ENCODE measurements at places on chromosomes 3 and 15. TPM values are rescaled to one million over a fixed set of nuclear protein-coding genes. Genes with fewer than 3 reads are reported as not detected.

COL6A6 gene
- 0.49 TPM for total RNA-seq

GOLGA8R gene
- total RNA-seq = 0.49 TPM

TTLL13 gene
- total RNA-seq = under 0.01 TPM

LAMB2 gene
- total RNA-seq = 56.3 TPM

IGDCC3 gene
- total RNA-seq = 9.8 TPM

MYO5A gene
- total RNA-seq = 126 TPM

MBNL1 gene
- 32.9 TPM for total RNA-seq

TPRG1 gene
- 0.74 TPM for total RNA-seq

MORC1 gene
- under 0.01 TPM for total RNA-seq

GAP43 gene
- total RNA-seq = 188 TPM

RAB6B gene
- total RNA-seq = 88.3 TPM

HESX1 gene
- total RNA-seq = 0.25 TPM

CMTM6 gene
- 13.5 TPM for total RNA-seq

FBN1 gene
- total RNA-seq = 20.9 TPM

PLCB2 gene
- 3.0 TPM for total RNA-seq

ERICH6 gene
- 0.25 TPM for total RNA-seq

CNTN6 gene
- total RNA-seq = 10.8 TPM

GPR149 gene
- total RNA-seq = 1.7 TPM

SLC2A2 gene
- total RNA-seq = not detected

PLIN1 gene
- total RNA-seq = under 0.01 TPM

MESD gene
- total RNA-seq = 10.3 TPM

TIPIN gene
- 15.2 TPM for total RNA-seq

RASGRP1 gene
- total RNA-seq = 12.5 TPM

CILP gene
- 0.25 TPM for total RNA-seq

GNAT1 gene
- not detected for total RNA-seq

INSYN1 gene
- 24.1 TPM for total RNA-seq

C3orf70 gene
- 27.5 TPM for total RNA-seq

COX17 gene
- 12.3 TPM for total RNA-seq

REC114 gene
- not detected for total RNA-seq

ASB14 gene
- total RNA-seq = not detected

NKIRAS1 gene
- 34.2 TPM for total RNA-seq

MAP3K13 gene
- total RNA-seq = 42.0 TPM

PLA2G4D gene
- total RNA-seq = not detected
